ENCODE measurements at places on chromosomes 13 and 19.

DNA sequence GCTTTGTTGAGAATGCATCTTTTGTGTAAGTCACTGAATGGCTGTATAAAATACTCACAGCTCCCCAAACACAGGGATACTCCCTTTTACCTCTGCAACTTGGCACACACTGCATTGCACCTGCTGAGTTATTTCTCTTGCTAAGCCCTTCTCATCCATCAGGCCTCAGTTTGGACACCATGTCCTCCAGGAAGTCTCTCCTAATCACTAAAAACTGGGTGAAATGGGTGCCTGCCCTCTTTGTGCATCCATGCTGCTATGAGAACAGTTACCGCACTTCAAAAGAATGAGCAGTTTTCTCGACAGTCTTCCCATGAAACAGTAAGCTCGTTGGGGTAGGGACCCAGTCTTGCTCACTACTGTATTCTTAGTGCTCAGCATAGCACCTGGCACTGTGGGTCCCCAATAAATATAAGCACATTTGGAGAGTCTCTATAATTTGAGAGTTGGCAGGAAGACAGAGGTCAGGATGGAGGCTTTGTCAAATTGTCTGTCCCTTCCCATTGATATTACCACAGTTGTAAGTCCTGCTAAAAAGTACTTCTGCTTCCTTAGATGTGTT, 4.6 kb upstream of the SLC25A30 start:
- no peak for DNase-seq

DNA sequence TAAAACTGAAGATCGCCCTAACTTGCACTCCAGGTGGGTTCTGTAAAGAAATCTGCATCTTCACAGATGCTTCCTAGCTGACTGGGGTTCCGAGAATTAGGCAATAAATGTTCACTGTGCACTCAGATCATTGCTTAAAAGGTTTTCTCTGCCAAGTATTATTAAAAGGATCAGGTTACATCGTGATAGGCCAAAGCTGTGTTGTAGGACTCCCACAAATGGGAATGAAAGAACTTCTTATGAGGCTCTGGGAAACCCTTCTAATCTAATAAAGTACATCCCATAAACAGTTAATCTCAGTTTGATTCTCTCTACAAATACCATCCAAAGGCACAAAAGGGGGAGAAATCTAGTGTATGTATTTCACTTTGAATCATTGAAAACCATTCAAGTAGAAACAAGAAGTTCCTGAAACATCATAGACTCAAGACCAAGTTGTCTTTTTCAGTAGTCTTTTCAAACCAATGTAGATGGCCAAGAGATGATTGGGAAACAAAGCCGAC, 7.1 kb upstream of the POU4F1 start:
- no peak for DNase-seq

DNA sequence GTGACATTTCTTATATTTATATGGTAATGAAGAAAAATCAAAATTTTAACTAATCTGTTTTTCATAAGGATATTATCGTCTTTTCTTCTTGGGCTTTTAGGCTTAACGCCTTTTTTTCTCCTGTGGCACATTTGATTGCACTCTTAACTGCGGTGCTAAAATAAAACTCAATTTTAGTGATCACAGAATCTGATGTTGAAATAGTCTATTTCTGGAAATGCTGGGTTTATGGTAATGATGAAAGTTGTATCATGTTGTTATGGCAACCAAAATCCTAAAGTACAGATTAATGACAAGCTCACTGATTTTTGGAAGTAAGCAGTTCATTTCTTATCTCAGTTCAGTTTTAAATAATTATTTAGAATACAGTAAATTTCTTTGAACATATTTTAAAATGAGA, 85.3 kb downstream of the COG6 start:
- no peak for DNase-seq

- peak; percentile 37 for DNase-seq
Measured at GRCh38 chr19:1651568-1652291, 685 bp downstream of the TCF3 start.

DNA sequence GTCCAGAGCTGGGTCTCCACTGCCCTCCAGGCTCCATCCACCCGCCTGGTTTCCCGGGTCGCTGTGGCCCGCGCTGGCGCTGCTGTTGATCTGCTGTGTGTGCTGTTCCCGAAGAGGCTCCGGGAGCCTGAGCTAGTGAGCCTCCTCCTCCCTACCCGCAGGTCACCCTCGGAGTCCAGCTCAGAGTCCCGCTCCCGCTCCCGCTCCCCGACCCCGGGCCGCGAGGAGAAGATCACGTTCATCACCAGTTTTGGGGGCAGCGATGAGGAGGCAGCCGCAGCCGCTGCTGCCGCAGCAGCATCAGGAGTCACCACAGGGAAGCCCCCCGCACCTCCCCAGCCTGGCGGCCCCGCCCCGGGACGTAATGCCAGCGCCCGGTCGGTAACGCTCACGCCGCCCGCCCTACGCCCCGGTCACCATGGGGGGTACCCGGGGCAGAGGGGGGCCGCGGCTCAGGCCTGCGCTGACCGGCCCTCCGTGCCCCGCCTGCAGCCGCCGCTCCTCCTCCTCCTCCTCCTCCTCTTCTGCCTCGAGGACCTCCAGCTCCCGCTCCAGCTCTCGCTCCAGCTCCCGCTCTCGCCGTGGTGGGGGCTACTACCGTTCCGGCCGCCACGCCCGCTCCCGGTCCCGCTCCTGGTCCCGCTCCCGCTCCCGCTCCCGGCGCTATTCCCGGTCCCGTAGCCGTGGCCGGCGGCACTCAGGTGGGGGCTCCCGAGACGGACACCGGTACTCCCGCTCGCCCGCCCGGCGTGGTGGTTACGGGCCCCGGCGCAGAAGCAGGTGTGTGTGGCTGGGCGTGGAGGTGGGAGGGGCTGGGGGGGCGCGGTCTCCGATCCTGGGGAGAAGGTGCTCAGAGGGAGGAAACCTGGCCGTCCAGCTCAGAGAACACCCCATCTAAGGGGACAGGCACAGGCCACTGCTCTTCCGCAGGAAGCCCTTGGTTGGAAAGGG, 12.2 kb downstream of the ZNF296 start:
- no peak for DNase-seq

GRCh38 chr19:56272161-56272798, at the start of gene EDDM13:
Gene EDDM13 (plus strand): TSS chr19:56272748. CDS start chr19:56272835, 87 bp downstream.
- DNase-seq, result no peak

DNA sequence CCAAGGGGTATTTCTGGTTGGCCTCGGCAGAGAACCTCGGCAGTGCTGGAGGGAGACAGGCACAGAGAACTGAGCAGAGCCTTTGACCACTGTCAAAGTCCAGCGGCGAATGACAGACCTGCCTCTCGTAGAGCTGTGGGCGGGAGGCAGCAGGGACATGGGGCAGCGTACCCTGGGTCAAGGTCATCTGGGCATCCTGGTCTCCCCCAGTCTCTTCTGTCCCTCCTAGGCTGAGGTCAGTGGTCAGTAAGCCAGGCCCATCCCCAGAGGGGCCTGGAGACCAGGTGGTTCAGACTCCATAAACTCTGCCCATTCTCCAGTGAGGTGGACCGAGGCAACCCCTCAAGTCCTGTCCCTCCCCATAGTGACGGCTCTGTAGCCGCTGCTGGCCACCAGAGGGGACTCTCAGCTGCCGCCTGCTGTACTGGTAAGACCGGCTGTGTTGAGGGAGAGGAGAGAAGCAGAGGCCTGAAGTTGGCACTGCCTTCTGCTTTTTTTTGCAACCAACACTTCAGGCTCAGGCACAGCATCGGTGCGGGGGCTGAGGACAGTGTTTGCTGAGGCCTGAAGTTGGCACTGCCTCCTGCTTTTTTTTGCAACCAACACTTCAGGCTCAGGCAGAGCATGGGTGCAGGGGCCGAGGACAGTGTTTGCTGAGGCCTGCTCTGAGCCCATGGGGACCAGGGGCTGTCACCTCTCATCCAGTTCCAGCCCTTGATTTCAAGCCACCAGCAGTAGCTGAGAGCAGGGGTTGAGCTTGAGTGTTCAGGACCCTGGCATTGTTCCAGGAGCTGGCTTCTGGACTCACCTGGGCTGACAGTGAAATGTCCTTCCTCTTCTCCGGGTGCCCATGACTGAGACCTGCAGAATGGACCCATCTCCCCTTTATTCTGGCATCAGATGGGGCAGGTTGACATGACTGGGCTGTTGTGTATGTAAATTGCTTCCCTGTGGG, at the start of gene PGLYRP2:
TSS of gene PGLYRP2 (minus strand) at position 111 of the 955 bp plus-strand sequence. CDS start 130 bp downstream, outside the sequence.
- no peak for DNase-seq

- DNase-seq, result no peak
Measured at GRCh38 chr19:46844067-46844489, 6.6 kb downstream of the AP2S1 start.

- DNase-seq, result no peak
Measured at GRCh38 chr13:113605461-113605860, 20.9 kb downstream of the TFDP1 start.

- no peak for DNase-seq
Measured at GRCh38 chr19:41935760-41936415, 7.6 kb upstream of the ERFL start.

- DNase-seq, result no peak
Measured at GRCh38 chr13:60852886-60853285, 455.9 kb downstream of the TDRD3 start.

DNA sequence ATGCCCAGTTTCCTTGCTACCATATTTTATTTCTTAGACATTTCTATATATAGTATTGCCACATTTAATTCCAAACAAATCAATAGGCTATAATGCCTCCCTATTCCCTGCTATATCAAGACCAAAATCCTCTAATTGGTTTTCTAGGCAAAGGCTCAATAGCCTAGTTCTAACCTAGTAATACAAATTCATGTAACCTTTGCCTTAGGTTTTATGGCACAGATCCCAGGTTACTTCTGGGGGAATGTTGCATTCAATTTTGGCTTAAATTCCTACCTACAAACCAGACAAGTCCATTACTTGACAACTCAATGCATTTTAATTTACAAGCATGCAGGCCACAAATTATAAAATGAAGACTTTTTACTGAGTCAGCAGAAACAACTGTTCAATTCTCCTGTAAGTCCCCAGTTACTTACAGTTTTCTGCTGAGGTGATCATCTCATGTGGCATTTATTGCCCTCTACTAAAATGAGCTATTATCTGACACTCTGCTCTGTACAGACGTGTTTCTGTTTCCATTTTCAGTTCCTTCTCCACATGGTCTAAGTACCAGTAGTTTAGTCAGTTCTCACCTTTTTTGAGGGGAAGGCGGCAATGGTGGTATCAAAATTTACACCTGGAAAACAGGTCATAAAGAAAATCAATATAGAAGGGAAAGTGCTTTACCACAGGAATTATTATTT, 11.7 kb downstream of the KCNRG start:
- no peak for DNase-seq

GRCh38 chr13:75175575-75175974, 306.4 kb downstream of the TBC1D4 start:
- no peak for DNase-seq

DNA sequence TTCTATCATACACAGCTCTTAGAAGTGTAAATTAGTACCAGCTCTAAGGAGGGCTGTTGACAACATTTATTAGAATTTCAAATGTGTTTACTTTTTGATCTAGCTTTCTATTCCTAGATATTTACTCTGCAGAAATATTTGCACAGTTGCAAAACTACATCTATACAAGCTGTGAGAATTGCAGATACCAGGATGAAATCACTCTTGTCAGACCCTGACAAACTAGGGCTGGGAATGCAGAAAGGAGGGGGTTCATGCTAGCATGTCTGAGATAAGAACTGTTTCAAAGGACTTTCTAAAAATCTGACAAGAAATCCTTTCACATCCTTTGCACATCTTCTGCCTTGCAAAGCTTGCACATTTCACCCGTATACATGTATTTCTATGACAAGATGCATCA, 11.8 kb upstream of the PABPC3 start:
- DNase-seq, result no peak

- DNase-seq, result no peak
Measured at GRCh38 chr13:24151864-24152263, 8.7 kb upstream of the SPATA13 start.

GRCh38 chr13:51767100-51767499, 36.9 kb downstream of the DHRS12 start:
- no peak for DNase-seq

- no peak for DNase-seq
Measured at GRCh38 chr19:7217861-7218260, 76.4 kb downstream of the INSR start.

- no peak for DNase-seq
Measured at GRCh38 chr19:45575216-45575615, 9.4 kb downstream of the OPA3 start.

GRCh38 chr19:49543032-49543431, 15.2 kb downstream of the RCN3 start:
- DNase-seq, result no peak

GRCh38 chr13:111893607-111894443, 173.1 kb upstream of the SOX1 start:
- no peak for DNase-seq

DNA sequence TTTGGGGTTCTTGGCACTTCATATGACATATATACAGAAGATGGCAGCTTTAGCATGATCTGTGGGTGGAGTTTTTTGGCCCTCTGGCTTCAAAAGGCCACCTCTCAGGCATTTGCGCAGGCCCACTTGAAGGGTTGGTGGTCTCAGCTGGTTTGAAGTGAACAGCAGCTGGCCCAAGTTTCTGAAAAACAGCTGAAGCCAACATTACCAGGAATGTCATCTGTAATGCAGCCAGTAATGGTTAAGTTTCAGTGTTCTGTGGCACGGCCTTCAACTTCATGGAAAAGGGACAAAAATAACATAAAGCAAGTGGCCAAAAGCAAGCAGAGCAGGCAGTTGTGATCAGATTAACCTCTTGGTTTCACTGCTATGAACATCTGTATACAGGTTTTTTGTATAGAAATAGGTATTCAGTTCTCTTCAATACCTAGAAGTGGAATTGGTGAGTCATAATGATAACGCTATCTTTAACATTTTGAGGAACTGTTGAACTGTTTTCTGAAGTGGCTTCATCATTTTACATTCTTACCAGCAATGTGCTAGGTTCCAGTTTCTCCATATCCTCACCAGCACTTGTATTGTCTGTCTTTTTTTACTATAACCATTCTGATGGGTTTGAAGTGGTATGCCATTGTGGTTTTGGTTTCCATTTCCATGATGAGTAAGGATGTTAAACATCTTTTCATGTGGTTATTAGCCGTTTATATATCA, 245.4 kb downstream of the SHISA2 start:
- DNase-seq, result peak; percentile 6

GRCh38 chr19:38812841-38813320, at the start of gene LGALS4:
Gene LGALS4 (minus strand): TSS chr19:38812945. CDS start chr19:38812886, 59 bp downstream.
- no peak for DNase-seq

GRCh38 chr13:110225003-110225402, 82.0 kb downstream of the COL4A1 start:
- DNase-seq, result no peak

DNA sequence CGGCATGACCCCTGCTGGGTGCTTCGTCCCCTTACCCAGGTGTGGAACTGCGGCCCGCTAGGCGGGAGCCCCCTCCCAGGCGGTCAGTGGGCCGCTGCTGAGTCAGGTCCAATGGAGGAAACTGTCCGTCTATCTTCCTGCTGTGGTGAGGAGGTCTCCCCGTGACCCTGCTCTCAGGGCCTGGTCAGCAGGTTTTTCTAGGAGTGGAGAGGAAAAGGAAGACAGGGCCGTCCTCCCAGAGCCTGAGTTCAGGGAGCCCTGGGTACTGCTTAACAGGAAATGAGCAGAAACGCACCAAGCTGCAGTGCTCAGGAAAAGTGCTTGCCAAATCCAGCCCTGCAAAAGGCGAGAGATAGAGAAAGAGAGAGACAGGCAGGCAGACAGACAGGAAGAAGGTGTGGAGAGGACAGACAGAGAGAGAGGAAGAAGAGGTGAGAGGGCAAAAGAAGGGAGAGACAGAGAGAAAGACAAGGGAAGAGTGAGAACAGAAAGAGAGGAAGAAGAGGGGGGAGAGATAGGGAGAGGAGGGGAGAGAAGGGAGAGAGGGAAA, 10.3 kb downstream of the SH3GL1 start:
- DNase-seq, result no peak
